ENCODE measurements at places on chromosomes 6 and 20.

- peak; percentile 60 for DNase-seq
These were observed 608.4 kb downstream of the EPHA7 start for GRCh38 chr6:92810913-92811312.

- DNase-seq = no peak
These were observed 10.3 kb upstream of the E2F1 start for GRCh38 chr20:33696448-33696847.

GRCh38 chr6:122751326-122751725 lies 28.2 kb upstream of the FABP7 start:
- no peak for DNase-seq

- DNase-seq = no peak
These were observed 229.8 kb downstream of the TMEM242 start for GRCh38 chr6:157093536-157093935.
